ENCODE measurements at places on chromosomes 4 and X.

DNA sequence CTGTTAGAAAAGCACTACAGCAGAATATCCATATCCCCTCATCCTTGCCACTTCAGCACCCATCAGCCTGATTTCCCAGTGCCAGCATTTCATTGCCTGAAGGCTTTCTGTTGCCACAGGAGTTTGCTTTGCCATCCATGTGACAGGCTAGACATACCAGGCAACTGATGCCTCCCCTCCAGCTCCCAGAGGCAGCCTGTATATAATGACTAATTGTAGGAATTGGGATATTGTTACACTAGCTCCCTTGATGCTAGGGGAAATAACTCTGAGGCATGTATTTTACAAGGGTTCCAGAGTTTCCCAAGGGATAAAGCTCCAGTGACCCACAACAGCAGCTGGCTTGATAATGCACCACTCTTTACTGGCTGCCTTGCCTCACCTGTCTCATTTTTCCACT is 608.0 kb upstream of the FTHL17 start:
- no peak for DNase-seq

GRCh38 chrX:154436983-154437752 is at the start of gene GDI1:
GDI1 (plus strand) TSS chrX:154437154; CDS start chrX:154437255, 101 bp downstream.
- no peak for DNase-seq

GRCh38 chr4:105232374-105232773 is 85.7 kb downstream of the TET2 start:
- DNase-seq = no peak

- no peak for DNase-seq
Observed at GRCh38 chrX:104391906-104392305, 137.2 kb upstream of the ESX1 start.

GRCh38 chr4:61580721-61581377 is 380.7 kb downstream of the ADGRL3 start:
- DNase-seq = no peak

- no peak for DNase-seq
Observed at GRCh38 chrX:141314441-141314840, 72.1 kb upstream of the SPANXC start.

DNA sequence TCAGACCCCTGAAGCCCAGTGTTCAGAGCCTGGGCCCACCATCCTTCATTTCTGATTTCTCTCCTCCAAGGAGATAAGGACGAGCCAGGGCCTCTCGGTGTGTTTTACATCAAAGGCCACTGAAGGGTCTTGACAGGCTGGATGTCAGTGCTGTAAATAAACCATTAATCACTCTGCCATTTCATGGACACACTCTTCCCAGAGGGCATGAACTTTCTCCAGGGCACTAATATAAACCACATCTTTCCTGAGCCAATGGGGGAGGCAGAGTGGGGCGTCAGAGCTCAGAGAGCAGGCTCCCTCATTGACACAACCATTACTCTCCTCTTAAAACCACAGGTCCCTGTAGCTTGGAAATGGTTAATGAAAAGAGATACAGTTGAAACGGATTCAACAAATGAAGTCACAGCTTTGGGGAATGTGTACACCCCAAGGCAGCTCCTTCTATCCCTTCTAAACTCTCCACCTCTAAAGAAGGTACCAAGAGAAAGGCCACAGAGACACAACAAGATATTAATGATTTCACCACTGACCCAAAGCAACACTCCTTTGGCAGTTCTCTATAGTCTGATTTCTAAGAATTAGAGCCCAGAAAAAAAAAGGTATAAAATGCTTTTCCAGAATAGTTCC is 200.6 kb downstream of the CHIC2 start:
- DNase-seq = no peak

GRCh38 chrX:46758956-46759644 is at the start of gene SLC9A7:
SLC9A7 (minus strand) TSS chrX:46759118; CDS start chrX:46759029, 89 bp downstream.
- peak; percentile 67 for DNase-seq

DNA sequence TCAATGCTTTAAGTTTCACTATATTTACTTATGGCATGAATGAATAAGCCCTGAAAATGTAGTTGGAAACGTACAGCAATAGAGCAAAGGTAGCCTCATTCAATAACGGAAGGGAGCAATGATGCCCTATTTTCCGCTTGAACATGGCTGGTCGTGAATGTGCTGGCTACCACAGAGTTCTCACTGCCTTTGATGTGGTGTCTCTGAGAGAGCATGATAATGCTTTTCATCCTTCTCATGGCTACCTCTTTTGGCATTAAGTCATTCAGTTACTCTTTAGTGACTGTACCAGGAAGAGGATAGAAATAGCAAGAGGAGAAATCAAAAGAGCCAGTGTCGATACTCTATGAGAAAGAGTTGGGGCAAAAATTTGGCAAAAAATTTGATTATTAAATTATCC is 308.0 kb downstream of the PPP3CA start:
- DNase-seq = no peak

All from head of caudate nucleus (tissue), 42 donors.